ENCODE measurements at places on chromosomes 2 and 18. TPM values are rescaled to one million over a fixed set of nuclear protein-coding genes. Genes with fewer than 3 reads are reported as not detected.

DNA sequence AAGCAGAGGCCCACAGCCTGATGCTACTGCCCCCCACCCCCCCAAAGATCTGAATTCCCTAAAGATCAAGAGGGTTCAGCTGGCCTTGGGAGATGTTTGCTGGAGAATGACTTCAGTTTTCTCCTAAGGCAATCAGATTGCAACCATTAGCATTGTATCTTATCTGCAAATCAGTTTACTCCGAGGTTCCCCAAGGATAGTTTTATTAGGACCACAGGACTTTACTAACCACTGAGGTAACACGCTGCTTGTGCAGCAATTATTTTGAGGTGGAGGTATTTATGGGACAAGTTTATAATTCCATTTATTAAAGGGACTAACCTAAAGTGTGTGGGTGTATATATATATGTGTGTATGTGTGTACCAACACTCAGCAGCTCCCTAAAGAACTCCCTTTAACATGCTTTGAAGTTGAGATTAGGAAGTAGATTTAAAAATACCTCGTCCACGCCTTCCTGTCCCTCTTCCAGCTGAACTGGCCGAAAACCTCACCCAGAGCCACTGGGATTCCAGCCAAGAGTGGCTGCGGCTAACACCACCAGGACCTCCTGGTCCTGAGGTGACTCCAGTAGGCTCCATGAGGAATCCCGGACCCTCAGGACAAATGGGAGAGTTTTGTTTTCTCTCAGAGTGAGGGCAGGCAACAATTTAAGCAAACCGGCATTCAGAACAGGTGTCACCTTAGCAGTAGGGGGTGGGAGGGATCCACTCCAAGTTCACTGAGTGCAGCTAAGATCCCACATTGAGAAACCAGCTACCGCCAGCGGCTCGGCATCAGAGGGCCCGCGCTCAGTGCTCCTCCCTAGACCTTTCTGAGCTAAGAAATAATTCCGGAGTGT, 3.0 kb upstream of the DLX1 start:
- peak; percentile 21 for DNase-seq

Gene CDH20
- 0.30 TPM for polyA plus RNA-seq

Gene REEP1
- polyA plus RNA-seq, result 3.3 TPM

Gene GAL3ST2
- polyA plus RNA-seq, result 0.39 TPM

Gene FRZB
- polyA plus RNA-seq, result 21.3 TPM

Gene PROKR1
- not detected for polyA plus RNA-seq

GRCh38 chr2:127414638-127415592, 3.3 kb upstream of the PROC start:
- DNase-seq, result no peak

Data from kidney (tissue), 22 donors.